ENCODE measurements at places on chromosomes 4 and X.
A peak's percentile ranks its signal among the peaks of the same experiment; 100 is the strongest.

GRCh38 chr4:22454955-22455354 is 60.9 kb downstream of the ADGRA3 start:
- no peak for ATAC-seq
- no peaks in the 10 kb centered on the region for H3K27me3 ChIP-seq
- no peaks in the 10 kb centered on the region for H3K36me3 ChIP-seq
- H3K4me3 ChIP-seq, result no peak overlapping the region
- no peaks in the 10 kb centered on the region for H3K4me1 ChIP-seq

GRCh38 chrX:131901546-131901945 is 121.6 kb upstream of the STK26 start:
- no peak for ATAC-seq
- H3K36me3 ChIP-seq, result no peaks in the 10 kb centered on the region
- H3K27me3 ChIP-seq, result peaks cover 10% of the 10 kb centered on the region
- H3K4me1 ChIP-seq, result no peaks in the 10 kb centered on the region

DNA sequence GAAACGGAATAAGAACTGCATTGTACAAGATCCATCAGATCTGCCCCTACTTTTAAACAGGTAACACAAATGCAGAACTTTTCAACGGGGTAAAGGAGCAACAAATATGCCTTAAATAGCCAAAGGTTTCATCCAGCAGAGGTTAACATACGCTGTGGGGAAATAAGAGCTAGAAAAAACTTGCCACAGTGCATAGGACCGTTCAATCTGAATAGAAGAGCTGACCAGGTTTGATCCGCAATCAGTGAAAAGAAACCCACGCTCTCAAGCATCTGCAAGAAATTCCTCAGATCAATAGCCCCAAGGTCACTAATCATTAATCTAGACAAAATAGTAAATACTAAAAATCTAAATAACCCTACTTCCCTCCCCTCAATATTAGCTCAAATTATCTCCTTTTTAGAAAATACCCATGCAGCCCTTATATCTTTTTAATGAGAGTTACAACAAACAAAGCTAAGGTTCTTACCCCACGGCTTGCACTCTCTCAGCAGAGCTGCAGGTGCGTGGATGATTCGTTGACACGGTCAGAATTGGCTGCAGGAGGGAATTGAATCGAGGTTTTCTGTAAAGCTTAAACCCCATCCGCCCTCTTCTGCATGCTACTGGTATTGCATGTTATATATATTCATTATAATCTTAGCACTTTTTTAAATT is at the start of gene TLR10:
Gene TLR10 (minus strand): TSS at position 539 of the 657 bp plus-strand sequence. CDS start 7,400 bp downstream, outside the sequence.
- peaks cover 31% of the 10 kb centered on the region for H3K36me3 ChIP-seq
- H3K27me3 ChIP-seq, result no peaks in the 10 kb centered on the region
- peak within 1 kb of the TSS; percentile 86 for H3K4me3 ChIP-seq
- peak within 1 kb of the TSS; percentile 98 for H3K27ac ChIP-seq
- peak; percentile 86 for ATAC-seq

DNA sequence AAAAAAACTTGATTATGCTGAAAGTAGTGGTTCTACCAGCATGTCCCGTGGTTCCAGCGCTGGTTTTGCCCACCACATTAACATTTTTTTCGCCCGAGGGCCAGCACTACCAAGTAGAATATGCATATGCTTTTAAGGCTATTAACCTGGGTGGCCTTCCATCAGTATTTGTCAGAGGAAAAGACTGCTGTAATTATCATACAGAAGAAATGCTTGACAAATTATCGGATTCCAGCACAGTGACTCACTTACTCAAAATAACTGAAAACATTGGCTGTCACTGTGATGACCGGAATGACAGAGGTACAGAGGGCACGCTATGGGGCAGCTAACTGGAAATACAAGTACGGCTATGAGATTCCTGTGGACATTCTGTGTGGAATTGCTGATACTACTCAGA is 34.6 kb downstream of the PRPS2 start:
- H3K4me1 ChIP-seq, result no peaks in the 10 kb centered on the region
- H3K4me3 ChIP-seq, result no peak overlapping the region

GRCh38 chrX:120727452-120727851 is 97.6 kb upstream of the C1GALT1C1 start:
- ATAC-seq, result no peak
- no peaks in the 10 kb centered on the region for H3K27me3 ChIP-seq
- H3K4me1 ChIP-seq, result peaks cover 16% of the 10 kb centered on the region
- no peak overlapping the region for H3K4me3 ChIP-seq

DNA sequence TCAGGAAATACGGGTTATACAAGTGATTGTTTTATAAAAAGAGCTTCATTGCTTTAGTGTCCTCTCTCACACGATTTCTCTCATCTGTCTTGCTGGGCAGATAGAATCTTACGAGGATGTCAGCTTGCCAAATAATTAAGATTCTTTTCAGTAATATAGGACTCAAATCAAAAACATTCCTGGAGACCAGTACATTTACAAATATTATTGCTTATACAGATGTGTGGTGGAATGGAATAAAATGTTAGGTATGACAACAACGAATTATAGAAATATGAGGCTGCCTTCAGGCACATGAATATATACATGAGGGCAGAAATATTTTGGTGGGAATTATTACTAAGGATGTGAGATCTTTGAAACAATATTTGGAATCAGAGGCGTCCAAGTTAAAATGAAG is 88.9 kb downstream of the GC start:
- H3K27me3 ChIP-seq, result peaks cover 25% of the 10 kb centered on the region
- no peaks in the 10 kb centered on the region for H3K4me1 ChIP-seq
- no peak for ATAC-seq
- no peak overlapping the region for H3K4me3 ChIP-seq
- no peaks in the 10 kb centered on the region for H3K36me3 ChIP-seq
- no peak overlapping the region for H3K27ac ChIP-seq

DNA sequence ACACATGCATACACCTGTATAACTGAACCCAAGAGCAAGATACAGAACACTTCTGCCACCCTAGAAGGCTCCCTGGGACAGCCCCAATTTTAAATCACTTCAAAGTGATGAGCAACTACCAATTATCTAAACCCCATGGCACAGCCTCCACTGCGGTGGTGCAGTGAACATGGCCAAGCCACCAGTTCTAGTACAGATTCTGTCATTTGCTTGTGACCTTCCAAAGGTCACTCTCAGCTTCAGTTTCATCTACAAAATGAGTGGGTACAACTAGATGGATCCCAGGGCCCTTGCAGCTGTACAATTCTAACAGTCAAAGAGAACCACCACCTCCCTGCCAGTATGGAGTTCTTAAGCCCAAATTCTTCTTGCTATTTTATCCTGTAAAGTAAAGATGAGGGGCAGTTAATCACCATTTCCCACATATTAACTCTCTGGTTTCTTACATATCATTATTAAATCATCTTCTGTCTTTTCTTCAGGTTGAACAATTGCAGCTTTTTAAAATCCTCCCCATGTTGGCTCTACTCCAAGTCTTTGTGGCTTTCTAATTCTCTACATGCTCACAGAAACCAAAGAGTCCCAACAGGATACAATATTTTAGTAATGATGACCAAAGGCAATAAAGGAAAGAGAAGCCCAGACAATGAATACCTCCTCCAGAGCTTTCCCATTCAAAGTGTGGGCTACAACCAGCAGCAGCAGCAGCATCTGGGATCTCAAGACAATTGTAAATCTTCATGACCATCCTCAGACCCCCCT is 39.0 kb upstream of the GPM6B start:
- ATAC-seq, result no peak
- H3K36me3 ChIP-seq, result no peaks in the 10 kb centered on the region
- H3K4me1 ChIP-seq, result no peaks in the 10 kb centered on the region
- no peak overlapping the region for H3K27ac ChIP-seq

GRCh38 chr4:169557061-169557636 is 55.2 kb downstream of the NEK1 start:
- H3K27me3 ChIP-seq, result no peaks in the 10 kb centered on the region
- ATAC-seq, result no peak
- H3K4me3 ChIP-seq, result no peak overlapping the region
- H3K36me3 ChIP-seq, result peaks cover 56% of the 10 kb centered on the region

DNA sequence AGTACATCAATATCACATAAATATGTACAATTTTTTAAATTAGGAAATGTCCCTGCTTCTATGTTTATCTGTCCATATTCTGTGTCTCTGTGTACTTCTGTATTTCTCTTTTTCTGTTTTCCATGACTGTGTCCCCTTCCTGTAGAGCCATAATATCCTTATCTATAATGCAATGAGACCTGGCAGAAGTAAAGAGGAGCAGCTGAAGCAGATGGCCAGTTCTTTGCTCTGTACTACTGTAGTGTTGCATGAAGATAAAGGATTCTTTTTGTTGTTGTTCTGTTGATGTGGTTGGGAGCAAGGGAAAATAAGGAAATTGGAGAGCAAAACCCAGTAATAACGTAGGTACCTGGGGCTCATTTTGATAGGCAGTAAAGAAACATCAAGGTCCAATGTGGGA is 301.7 kb downstream of the ADGRL3 start:
- no peaks in the 10 kb centered on the region for H3K4me1 ChIP-seq
- H3K36me3 ChIP-seq, result no peaks in the 10 kb centered on the region
- H3K27me3 ChIP-seq, result no peaks in the 10 kb centered on the region
- no peak for ATAC-seq
- H3K4me3 ChIP-seq, result no peak overlapping the region

- H3K27ac ChIP-seq, result no peak overlapping the region
- no peaks in the 10 kb centered on the region for H3K27me3 ChIP-seq
- H3K4me3 ChIP-seq, result no peak overlapping the region
- peaks cover 49% of the 10 kb centered on the region for H3K4me1 ChIP-seq
Measured at GRCh38 chr4:86974551-86974994, 39.8 kb downstream of the AFF1 start.

DNA sequence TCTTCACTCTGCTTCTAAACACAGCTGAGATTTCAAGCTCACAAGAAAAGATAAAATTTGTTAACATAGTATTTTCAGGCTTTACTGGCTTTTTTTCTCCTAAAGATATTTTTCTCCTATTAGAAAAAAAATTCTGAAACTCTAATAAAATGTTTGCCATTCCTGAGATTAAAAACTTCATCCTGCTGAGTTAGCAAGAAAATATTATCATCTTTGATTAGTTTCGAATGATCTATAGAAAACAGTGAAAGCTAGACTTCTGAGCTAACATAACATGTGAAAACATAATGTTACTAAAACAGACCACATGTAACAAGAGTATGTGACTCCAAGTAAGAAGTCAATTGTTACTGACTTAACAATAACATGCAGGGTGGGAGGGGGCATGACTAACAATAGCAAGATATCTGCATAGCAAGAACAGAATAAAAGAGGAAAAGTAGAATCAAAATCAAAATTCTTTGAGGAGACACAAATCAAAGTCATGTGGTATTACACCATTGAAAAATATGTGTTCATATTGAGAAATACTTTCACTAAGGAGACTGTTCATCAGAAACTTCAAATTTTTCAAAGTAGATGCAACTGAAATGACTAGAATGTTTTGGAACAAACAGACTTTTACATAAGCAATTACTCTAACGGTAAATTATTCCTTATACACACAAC is 14.5 kb downstream of the TBCK start:
- H3K27ac ChIP-seq, result no peak overlapping the region
- no peaks in the 10 kb centered on the region for H3K27me3 ChIP-seq
- no peak for ATAC-seq
- H3K36me3 ChIP-seq, result peaks cover 67% of the 10 kb centered on the region
- H3K4me1 ChIP-seq, result peaks cover 25% of the 10 kb centered on the region

- no peaks in the 10 kb centered on the region for H3K27me3 ChIP-seq
- H3K4me3 ChIP-seq, result no peak overlapping the region
- ATAC-seq, result no peak
- no peaks in the 10 kb centered on the region for H3K4me1 ChIP-seq
- no peak overlapping the region for H3K27ac ChIP-seq
Measured at GRCh38 chr4:93334003-93334402, 494.6 kb upstream of the ATOH1 start.

DNA sequence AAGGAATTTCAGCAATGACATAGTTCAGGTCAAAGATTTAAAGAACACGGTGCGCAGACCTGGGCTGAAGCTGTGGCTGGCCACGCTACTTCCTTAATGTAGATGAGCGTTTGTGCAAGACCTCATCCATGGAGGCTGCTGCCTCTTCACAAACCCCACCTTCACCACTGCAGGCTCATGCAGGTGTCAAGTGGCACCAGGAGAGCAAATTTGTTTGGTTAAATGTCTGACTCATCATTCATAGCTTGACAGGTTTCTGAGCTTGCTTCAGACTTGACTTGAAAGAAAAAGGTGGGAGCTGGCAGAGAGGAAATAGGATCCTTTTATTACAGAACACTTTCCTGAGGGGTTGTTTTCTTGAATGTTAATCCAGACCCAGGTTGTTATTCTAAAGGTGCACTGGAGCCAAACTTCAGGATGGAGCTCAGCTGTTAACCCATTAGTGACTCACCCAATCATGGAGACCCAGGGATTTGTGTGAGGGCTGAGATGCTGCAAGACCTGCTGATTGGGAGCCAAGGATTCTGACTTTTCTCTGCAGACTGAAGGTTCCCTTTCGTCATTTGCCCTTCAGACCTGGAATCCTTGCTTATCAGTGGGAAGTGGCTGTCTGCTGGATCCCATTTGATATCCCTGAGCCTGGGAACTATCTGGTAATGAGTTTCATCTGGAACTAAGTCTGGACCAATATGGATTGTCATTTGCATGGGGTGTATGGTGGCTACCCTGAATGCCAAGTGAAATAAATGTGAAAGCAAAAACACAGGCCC is 315.3 kb downstream of the PTTG2 start:
- H3K36me3 ChIP-seq, result no peaks in the 10 kb centered on the region
- no peaks in the 10 kb centered on the region for H3K4me1 ChIP-seq
- ATAC-seq, result no peak

DNA sequence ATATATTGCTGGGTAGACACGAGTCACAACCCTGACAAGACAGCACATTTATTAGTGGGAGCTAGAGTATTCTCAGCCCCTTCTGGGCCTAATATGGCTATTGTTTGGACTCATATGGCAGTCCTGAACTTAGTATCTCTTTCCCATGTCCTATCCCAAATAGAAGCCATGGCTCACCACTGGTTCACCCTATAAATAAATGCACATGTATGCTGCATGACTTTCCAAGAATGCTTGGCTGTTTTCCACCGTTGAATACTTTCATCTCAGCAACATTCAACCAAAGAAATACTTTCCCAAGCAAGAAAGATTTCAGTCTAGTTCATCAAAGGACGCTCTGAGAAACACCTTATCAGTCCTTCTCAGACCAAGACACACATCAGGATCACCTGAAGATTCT is 36.7 kb downstream of the SMPX start:
- H3K27ac ChIP-seq, result no peak overlapping the region
- ATAC-seq, result no peak
- H3K4me1 ChIP-seq, result no peaks in the 10 kb centered on the region
- H3K36me3 ChIP-seq, result no peaks in the 10 kb centered on the region
- no peak overlapping the region for H3K4me3 ChIP-seq

- no peak overlapping the region for H3K27ac ChIP-seq
- H3K4me1 ChIP-seq, result no peaks in the 10 kb centered on the region
- ATAC-seq, result no peak
- H3K27me3 ChIP-seq, result no peaks in the 10 kb centered on the region
- no peak overlapping the region for H3K4me3 ChIP-seq
Measured at GRCh38 chr4:181550381-181550780, 692.8 kb upstream of the TENM3 start.

GRCh38 chrX:1537031-1537715 is at the start of gene P2RY8:
P2RY8 (minus strand) TSS chrX:1537185; CDS start chrX:1466558, 70,627 bp downstream.
- peak within 1 kb of the TSS; percentile 88 for H3K4me3 ChIP-seq
- no peaks in the 10 kb centered on the region for H3K27me3 ChIP-seq
- H3K4me1 ChIP-seq, result peaks cover 14% of the 10 kb centered on the region
- H3K36me3 ChIP-seq, result peaks cover 8% of the 10 kb centered on the region
- H3K27ac ChIP-seq, result peak within 1 kb of the TSS; percentile 97

- H3K27ac ChIP-seq, result no peak overlapping the region
- H3K4me3 ChIP-seq, result no peak overlapping the region
- H3K27me3 ChIP-seq, result peaks cover 8% of the 10 kb centered on the region
- no peak for ATAC-seq
- H3K4me1 ChIP-seq, result no peaks in the 10 kb centered on the region
- no peaks in the 10 kb centered on the region for H3K36me3 ChIP-seq
Measured at GRCh38 chr4:183959319-183960045, 54.4 kb downstream of the STOX2 start.

GRCh38 chrX:153812220-153812619 is 17.8 kb downstream of the SSR4 start:
- no peak for ATAC-seq
- H3K36me3 ChIP-seq, result no peaks in the 10 kb centered on the region
- no peak overlapping the region for H3K27ac ChIP-seq
- H3K4me3 ChIP-seq, result no peak overlapping the region
- H3K4me1 ChIP-seq, result peaks cover 17% of the 10 kb centered on the region

Data from stimulated activated memory B cell treated with anti-CD40 and anti-IgM and Interleukin-4, amounts not matched to agents 10 μg/mL and 1 μg/mL and 100 μg/mL, for 72 hours (primary cell).